ENCODE measurements at places on chromosomes 4 and X. TPM values are rescaled to one million over a fixed set of nuclear protein-coding genes. Genes with fewer than 3 reads are reported as not detected.
A peak's percentile ranks its signal among the peaks of the same experiment; 100 is the strongest.

DNA sequence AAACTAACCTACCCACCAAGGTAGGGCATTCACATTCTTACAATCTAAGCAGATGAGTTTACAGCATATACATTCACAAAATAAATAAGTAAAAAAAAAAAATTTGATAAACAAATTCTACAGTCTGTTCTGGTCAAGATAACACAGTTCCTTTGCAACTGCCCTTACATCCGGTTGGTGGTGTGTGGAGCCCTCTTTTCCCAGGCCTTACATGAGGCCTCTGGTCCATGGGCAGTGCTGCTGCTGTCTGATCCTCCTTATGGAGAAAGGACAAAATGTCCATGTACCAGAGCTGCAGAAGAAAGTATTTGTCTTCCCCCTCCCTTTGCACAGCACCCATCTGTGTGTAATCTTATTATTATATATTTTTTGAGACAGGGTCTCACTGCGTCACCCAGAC, 2.2 kb upstream of the SEPTIN11 start:
- DNase-seq, result no peak

- peak; percentile 37 for DNase-seq
These were observed 65.3 kb downstream of the NYX start for GRCh38 chrX:41512394-41512793.

The MEPE gene
- not detected for total RNA-seq

DNA sequence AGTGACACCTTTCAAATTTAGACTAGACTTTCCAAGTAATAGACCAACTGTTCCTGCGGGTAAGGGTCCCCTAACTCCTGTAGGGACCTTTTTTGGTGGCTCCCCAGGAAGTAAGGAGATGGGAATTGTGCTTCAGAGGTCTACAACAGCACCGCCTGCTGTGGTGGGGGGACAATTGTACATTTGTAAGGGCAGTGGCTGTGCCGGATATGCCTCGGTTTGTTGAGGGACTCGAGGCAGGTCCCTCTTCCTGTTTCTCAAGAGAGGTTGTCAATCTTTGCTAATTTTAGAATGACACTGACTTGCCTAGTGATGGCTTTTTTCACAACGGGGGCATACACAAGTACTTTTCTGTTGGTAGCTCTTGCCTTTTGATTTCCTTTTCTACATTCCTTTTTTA, 15.5 kb upstream of the HSD17B11 start:
- no peak for DNase-seq

DNA sequence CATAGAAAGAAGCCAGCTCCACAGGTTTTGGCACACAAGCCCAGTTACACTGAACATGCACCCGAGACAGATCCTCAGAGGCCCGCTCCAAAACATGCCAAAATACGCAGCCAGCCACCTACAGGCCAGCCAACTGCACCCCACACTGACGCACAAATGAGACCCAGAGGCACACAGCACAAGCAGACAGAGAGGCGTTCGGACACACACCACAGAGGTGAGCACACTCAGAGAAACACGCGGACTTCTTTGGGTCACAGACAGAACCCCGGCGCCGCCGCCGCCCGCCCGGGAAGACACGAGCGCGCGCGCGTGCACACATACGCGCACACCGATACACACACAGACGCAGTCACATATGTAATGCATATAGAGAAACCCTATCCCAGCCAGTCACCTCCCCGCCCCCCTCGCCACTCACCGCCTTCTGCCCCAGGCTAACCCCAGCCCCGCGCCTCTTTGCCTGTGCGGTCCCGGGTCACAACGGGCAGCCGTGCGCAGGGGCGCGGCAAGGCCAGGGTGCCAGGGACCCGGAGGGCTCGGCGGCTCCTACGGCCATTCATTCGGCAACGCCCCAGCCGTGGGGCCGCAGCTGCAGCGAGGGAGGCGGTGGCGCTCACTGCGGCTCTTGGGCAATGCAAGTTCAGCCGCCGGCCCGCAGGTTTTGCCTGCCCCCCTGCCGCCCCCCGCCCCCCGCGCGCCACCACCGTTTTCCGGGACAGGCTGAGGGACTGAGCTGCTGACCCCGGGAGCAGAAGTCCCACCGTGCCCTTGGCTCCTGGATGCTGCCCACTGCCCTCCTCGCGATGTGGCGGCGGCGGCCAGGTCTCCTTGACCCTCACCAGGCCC, 553 bp downstream of the SEPTIN6 start:
- DNase-seq, result peak; percentile 64

- no peak for DNase-seq
These were observed 450.2 kb upstream of the CPEB2 start for GRCh38 chr4:14552119-14552518.

GRCh38 chrX:108097380-108097779, 5.8 kb downstream of the ATG4A start:
- no peak for DNase-seq

GRCh38 chr4:158581161-158581560, 59.5 kb downstream of the RXFP1 start:
- no peak for DNase-seq

The NAA11 gene
- not detected for total RNA-seq

GRCh38 chrX:48617542-48618340, 20.4 kb downstream of the WDR13 start:
- DNase-seq, result no peak

DNA sequence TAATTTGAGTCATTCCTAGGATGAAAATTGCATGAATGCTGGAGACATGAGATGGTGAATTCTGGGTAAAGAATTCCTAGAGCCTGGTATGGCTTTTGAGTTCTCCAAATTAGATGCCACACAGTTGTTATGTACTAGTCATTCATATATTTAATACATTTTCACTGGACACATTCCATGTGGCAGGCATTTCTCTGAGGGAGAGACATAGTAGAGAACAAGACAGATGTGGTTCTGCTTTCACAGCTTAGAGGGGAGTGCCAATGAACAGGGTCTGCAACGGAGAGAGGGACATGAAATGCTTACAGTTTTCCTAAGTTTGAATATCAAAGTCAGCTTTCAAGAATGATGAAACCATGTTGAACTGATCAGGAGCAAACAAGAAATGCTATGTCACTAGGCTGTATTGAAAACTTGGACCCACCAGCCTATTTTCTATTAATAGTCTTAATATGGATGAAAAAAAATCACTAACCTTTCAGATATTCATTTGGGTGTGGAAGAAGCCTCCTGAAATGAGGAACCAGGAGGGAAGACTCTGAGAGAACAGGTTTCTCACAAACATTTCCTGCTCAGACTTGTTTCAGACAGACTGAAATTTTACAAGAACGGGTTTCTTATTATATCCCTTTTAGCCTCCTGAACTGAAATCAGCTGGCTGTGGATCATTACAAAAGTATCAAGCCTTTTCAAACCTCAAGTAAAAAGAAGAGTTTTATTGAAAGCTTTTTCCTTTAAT, 276.0 kb upstream of the TET2 start:
- DNase-seq, result no peak

DNA sequence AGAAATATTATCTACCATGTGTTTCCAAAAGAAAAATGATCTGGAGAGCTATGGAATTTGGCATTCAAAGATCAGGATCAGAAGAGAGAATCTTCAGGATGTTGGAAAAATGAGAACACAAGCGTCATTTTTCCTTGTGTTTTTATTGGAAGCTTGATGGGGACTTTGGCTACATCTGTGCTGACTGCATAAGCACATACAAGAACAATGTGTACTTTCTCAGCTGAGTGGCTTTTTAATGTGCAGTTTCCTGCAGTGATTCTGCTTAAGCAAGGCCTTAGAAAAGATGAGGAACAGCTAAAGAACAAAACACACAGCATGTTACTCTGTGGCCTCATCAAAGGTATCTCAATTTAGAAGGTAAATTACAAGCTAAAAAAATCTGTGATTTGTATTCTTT, 1039.9 kb downstream of the GLUD2 start:
- DNase-seq, result no peak

- no peak for DNase-seq
These were observed 16.4 kb downstream of the DMD start for GRCh38 chrX:33194876-33195433.

The SPATA4 gene
- total RNA-seq, result not detected

GRCh38 chrX:66544181-66544580, 94.7 kb downstream of the EDA2R start:
- no peak for DNase-seq

The PDCL2 gene
- not detected for total RNA-seq

The MUC7 gene
- not detected for total RNA-seq

DNA sequence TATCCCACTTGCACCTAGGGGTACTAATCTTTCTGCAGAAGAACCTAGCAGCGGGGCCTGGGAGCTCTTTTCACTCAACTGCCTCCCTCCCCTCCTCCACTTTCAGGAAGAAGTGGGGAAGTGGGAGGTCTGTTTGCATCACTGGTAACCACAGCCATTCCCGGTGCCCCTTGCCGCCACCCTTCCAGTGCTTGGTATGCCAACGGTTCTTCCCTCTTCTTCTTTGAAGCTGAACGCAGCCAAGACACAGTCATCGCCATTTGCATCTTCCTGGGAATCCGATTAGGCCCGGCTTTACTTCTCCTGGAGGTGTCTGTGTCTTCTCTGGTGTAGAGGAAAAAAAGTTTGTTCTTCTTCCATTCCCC, 47.2 kb upstream of the RBPJ start:
- DNase-seq, result no peak

The DAPP1 gene
- 39.5 TPM for total RNA-seq

GRCh38 chrX:41837270-41837944, 85.9 kb downstream of the CASK start:
- DNase-seq, result no peak

- peak; percentile 5 for DNase-seq
These were observed 168.1 kb downstream of the VSIG4 start for GRCh38 chrX:65871671-65872311.

All from activated CD4-positive, alpha-beta T cell treated with anti-CD3 and anti-CD28 coated beads, Interleukin-2, amount 10 ng/mL, durations not matched to agents 7 days and 5 days (primary cell).